Aorta (tissue), 5 donors: ENCODE measurements at places on chromosomes 3 and 15.

DNA sequence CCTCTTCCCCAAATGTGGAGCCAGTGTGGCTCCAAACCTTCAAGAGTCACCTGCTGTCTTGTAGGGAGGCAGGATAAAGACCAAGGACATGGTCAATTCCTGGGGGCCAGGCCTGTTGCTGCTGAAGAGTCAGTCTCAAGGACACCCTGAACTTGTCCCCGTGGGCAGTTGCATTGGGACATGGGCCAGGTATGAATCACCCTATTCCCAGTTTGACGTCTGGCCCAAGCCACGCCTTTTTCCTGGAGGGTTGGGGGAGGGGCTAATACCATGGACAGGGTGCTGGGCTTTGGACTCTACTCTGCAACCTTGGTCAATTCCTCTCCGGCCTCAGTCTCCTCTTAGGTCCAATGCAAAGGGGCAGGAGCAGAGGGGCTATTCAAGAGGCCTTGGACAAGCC is 10.4 kb downstream of the ATP2B2 start:
- H3K27me3 ChIP-seq, result no peaks in the 10 kb centered on the region
- no peaks in the 10 kb centered on the region for H3K4me1 ChIP-seq

DNA sequence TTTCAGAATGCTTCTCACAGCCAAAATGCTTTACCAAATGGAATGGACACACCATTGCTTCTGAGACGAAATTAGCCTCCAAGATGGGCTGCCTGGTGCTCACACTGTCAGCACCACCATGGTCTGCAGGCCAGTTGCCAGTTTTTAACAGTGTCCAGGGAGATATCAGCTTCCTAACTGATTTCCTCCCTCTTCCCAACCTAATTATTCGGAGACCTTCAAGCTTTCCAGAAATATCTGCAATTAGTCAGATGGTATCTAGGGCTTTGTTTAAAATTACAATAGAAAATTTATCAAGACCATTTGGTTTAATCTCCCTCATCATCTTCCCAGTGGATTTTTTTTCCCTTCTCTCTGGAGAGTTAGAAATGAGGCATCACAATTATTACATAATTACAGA is 287.5 kb downstream of the ZPLD1 start:
- no peaks in the 10 kb centered on the region for H3K27me3 ChIP-seq
- DNase-seq, result no peak
- H3K27ac ChIP-seq, result no peak overlapping the region
- H3K4me1 ChIP-seq, result no peaks in the 10 kb centered on the region

GRCh38 chr3:76668653-76669052 is 371.2 kb upstream of the ROBO2 start:
- no peak overlapping the region for H3K27ac ChIP-seq
- no peak overlapping the region for H3K4me3 ChIP-seq
- no peaks in the 10 kb centered on the region for H3K4me1 ChIP-seq
- H3K27me3 ChIP-seq, result no peaks in the 10 kb centered on the region
- no peak for DNase-seq

GRCh38 chr3:56876916-56877315 is 75.2 kb upstream of the ARHGEF3 start:
- no peak overlapping the region for H3K27ac ChIP-seq
- no peaks in the 10 kb centered on the region for H3K27me3 ChIP-seq
- DNase-seq, result no peak
- no peaks in the 10 kb centered on the region for H3K36me3 ChIP-seq
- H3K4me3 ChIP-seq, result no peak overlapping the region

DNA sequence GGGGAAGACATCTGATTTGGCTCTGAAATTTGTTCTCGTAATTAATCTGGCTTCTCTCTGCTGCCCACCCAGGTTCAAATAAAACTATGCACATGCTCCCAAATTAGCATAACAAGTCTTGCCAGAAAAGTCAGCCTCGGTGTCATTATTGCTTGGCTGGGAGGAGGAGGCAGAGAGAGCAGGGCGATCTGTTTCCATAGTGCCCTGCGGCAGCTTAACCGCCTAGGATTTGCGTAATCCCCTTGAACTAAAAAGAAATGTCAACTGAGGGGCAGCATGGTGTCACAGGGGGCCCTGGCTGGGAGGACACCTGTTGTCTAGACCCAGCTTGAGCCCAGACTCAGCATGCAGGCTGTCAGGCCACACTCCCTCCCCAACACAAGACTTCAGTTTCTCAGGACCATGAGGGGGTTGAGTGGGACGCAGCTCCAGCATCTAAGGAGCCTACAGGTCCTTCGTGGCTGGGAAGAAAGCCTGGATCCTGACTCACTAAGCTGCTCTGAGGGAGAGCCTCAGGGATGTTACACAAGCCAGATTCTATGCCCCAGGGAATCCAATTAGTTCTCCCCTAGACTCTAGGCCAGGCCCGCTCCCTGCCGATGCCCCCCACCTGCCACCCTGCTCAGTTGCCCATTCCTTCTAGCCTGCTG is 17.3 kb downstream of the MRPS11 start:
- no peaks in the 10 kb centered on the region for H3K27me3 ChIP-seq
- H3K27ac ChIP-seq, result no peak overlapping the region
- no peaks in the 10 kb centered on the region for H3K36me3 ChIP-seq
- DNase-seq, result no peak

DNA sequence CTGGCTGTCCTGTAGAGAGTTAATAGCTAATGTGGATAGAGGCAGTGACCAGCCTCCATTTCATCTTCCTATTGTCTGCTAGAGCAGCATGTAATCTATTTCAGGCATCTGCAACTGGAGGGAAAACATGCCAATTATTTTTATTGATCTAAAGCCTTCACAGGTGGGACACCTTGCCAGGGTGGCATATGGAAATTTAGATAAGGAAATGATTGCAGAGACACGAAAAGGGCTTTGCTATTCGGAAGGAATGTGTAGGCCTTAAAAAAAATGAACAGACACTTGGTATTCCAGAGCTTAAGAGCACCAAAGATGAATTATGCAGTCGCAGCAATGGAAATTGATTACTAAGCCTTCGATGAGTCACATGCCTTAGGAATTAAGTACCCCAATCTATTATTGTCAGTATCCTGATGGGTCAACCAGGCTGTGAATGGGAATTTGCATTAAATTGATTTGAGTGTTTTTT is 454.7 kb downstream of the SQOR start:
- no peaks in the 10 kb centered on the region for H3K4me1 ChIP-seq
- DNase-seq, result no peak
- no peak overlapping the region for H3K27ac ChIP-seq
- H3K36me3 ChIP-seq, result no peaks in the 10 kb centered on the region
- H3K4me3 ChIP-seq, result no peak overlapping the region

- H3K4me1 ChIP-seq, result no peaks in the 10 kb centered on the region
- H3K27ac ChIP-seq, result no peak overlapping the region
- no peaks in the 10 kb centered on the region for H3K36me3 ChIP-seq
- no peak for DNase-seq
- no peaks in the 10 kb centered on the region for H3K27me3 ChIP-seq
Observed at GRCh38 chr3:128496602-128497304, 3.8 kb upstream of the GATA2 start.

GRCh38 chr15:61500951-61501620 is 272.0 kb upstream of the RORA start:
- H3K27me3 ChIP-seq, result no peaks in the 10 kb centered on the region
- no peaks in the 10 kb centered on the region for H3K36me3 ChIP-seq
- no peak overlapping the region for H3K27ac ChIP-seq
- no peak overlapping the region for H3K4me3 ChIP-seq
- no peak for DNase-seq

- H3K4me1 ChIP-seq, result no peaks in the 10 kb centered on the region
- no peaks in the 10 kb centered on the region for H3K27me3 ChIP-seq
- no peak overlapping the region for H3K27ac ChIP-seq
- H3K4me3 ChIP-seq, result no peak overlapping the region
Observed at GRCh38 chr15:27165590-27165989, 194.6 kb downstream of the GABRG3 start.

DNA sequence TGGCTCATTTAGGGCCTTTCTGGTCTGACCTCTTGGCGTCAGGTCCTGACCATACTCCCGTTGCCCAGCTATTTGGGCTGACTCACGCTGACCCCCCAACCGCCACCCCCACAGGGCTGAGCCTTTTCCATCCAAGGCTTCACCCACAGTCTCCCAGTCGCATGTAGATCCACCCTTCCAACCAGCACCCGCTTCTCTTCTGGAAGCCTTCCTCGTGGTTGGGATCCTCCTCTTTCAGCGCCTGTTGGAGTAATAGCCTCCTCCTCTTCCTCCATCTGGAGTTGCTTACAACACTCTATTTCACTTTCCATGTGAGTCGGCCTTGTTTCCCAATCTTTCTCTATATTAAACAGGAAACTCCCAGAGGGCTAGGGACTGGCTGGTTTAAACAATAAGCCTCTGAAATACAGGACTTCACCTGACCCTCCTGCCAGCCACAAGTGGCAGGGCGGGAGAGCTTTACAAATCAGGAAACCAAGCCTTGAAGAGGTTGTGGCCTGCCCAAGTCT is 2.1 kb upstream of the ALAS1 start:
- H3K4me3 ChIP-seq, result no peak overlapping the region
- DNase-seq, result peak; percentile 72

DNA sequence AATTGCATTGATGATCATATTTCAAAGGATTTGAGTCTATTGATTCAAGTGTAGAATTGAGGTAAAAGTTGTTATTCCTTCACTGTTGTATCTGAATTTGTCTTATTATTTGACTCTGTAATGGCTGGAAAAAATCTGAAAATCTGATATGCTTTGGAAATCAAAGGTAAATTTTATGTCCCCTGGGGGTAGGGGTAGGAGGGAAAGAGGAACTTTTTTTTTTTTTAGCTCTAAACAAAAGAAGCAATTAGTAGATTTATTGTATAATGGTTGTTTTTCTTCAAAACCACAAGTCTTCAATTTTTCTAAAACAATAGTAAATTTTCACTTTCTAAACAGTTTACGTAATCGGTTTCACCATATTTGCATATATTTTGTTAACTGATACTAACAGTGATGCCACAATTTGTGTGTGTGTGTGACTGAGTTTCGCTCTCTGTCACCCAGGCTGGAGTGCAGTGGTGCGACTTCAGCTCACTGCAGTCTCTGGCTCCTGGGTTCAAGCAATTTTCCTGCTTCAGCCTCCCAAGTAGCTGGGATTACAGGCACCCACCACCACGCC is 91.7 kb upstream of the GOLGA6L4 start:
- H3K36me3 ChIP-seq, result no peaks in the 10 kb centered on the region
- no peak overlapping the region for H3K4me3 ChIP-seq
- DNase-seq, result no peak
- H3K4me1 ChIP-seq, result no peaks in the 10 kb centered on the region
- H3K27ac ChIP-seq, result no peak overlapping the region
- no peaks in the 10 kb centered on the region for H3K27me3 ChIP-seq
